ENCODE measurements at places on chromosomes 13 and 19. TPM values are rescaled to one million over a fixed set of nuclear protein-coding genes. Genes with fewer than 3 reads are reported as not detected.

- no peak for DNase-seq
Measured at GRCh38 chr13:91644806-91645205, 246.4 kb downstream of the GPC5 start.

Gene CAPN12
- polyA plus RNA-seq = 9.1 TPM

DNA sequence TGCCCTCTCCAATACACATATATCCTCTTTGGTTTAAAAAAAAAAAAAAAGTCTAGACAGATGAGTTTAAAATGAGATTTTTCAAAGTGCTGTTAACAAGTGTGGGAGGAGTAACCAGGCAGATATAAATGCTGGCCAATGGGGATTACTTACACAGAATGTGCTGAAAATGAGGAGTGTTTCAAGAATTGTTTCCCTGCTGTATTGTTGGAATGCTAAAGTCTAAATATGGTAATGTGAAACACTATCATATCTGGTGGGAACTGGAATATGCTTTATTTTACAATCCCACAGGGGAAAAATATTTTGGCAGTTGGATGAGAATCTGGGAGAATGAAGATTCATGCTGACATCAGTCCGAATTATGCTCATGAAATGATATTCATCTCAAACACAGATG is 250.7 kb downstream of the DCT start:
- no peak for DNase-seq

DNA sequence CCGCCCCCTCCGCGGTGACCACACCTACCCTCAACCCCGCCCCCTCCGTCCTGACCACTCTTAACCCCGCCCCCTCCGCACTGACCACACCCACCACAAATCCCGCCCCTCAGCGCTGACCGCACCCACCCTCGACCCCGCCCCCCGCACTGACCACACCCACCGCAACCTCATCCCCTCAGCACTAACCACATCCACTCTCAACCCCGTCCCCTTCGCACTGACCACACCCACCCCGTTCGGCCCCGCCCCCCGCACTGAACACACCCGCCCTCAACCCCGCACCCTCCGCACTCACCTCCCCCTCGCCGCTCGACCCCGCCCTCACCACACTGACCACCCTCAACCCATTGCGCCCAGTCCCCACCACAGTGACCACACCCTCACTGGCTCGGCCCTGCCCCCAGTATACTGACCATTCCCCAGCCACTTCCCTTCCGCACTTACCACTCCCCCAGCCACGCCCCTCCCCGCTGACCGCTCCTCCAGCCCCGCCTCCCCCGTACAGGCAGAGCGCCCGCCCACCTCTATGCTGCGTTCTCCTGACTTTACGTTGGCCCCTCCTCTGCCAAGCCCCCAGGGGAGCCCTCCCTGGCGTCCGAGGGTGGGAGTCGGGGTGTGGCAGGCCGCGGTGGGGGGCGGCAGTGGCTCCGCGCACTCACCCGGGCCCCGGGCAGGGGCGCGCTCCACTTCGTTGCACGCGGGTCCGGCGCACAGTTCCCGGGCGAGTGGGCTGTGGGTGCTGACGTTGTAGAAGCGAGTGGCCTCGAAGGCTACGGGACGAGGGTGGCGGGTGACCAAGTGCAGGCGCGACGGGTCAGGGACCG is 8.4 kb downstream of the F2RL3 start:
- peak; percentile 92 for DNase-seq

- DNase-seq = no peak
Measured at GRCh38 chr19:56217039-56217949, 15.2 kb downstream of the ZSCAN5C start.

Gene C1QTNF9B
- polyA plus RNA-seq = 0.50 TPM

DNA sequence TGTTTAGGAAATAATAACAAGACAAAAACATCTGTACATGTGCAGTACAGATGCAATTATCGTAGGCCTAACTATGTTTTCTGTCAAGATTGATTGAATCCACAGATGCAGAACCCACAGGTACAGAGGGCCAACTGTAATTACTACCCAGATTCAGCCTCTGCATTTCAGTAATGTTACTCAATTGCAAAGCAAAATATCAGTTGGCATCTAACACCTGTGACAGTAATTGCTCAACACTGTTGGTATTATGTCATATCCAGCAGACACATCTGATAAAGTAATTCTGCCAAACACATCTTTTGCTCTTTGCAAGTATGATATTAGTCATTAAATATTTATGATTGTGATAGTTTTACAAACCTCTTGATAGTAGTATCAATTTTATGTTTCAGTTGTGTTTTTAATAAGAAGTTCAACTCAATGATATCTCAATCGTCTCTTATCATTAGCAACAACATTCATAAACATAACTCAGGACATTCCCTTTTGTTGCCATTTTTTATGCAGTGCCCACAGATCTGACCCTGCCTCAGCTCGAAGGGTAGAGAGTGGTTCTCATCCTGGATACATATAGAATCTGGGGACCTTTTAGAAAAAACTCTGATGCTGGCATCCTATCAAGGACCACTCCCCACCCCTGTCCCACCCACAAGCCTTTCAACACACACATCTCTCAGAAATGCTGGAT is 104.7 kb downstream of the MYCBP2 start:
- no peak for DNase-seq

DNA sequence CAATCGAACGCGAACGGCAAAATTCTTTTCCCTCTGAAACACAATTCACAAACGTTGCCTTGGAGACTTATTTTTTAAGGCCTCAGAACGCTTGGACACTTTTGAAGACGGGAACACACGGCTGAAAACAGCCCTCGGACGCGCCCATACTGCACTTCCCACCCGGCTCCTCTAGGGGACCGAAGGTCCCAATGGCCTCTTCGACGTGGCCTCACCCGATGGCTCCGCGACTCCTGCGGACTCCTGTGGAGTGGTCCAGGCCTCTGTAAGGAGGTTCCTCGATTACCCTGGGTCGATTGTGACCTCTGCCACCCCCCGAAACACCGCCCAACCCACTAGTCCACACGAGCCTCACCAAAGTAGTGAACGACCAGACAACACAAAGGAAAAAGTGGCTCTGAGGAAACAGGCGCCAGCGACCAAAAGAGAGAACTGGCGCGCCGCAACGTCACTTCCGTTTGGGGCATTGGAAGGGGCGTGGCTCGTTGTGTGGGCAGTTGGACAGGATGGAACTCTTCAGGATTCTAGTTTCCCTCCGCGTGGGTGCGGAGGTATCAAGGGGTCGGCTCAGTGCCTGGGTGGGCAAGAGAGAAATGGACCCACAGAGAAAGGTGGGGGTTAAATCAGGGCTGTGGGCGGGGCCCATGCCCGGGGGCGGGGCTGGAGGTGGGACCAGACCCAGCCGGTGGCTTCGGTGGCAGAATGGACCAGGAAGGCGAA is at the start of gene ZNF560:
Gene ZNF560, minus strand, starts transcription at position 434 of the 720 bp plus-strand sequence. CDS start 23,303 bp downstream, outside the sequence.
- no peak for DNase-seq

DNA sequence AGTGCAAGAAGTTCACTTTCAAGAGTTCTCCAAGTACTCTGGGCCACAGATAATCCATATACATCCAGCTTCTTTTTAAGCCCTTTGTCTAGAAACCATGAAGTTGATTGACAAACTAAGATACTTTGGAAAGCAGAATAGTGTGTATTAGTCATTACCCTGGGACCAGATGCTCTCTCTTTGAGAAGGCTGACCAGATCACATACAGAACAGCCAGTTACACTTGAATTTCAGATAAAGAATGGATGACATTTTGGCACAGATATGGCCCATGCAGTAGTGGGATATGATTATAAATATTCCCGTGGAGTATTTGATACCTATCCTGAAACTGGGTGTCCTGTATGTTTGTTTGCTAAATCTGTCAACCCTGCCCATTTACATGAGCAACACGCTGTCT is 414.2 kb downstream of the KLF5 start:
- DNase-seq = no peak

Gene TGFB1
- polyA plus RNA-seq = 29.3 TPM

DNA sequence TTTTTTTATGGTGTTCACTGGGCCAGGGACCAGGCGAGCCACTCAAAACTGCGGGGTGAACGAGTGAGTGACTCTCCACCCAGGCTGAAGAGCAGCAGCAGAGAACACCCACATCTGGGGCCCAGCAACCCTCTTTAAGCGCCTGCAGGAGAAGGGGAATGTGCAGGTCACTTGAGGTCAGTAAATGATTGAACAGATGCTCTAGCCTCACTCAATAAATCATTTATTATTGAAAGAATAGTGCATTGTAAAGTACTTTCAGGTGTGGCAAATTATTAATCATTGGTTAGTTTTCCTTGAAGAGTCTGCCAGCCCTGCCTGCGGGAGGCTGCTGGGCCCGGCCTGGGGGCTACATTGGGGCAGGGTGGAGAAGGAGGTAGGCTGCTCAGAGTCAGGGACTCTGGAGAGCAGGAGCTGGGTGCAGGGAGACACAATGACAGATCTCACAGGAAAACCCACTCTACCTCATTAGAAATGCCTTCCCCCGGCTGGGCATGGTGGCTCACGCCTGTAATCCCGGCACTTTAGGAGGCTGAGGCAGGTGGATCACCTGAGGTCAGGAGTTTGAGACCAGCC is 42.5 kb downstream of the ABCC4 start:
- no peak for DNase-seq

DNA sequence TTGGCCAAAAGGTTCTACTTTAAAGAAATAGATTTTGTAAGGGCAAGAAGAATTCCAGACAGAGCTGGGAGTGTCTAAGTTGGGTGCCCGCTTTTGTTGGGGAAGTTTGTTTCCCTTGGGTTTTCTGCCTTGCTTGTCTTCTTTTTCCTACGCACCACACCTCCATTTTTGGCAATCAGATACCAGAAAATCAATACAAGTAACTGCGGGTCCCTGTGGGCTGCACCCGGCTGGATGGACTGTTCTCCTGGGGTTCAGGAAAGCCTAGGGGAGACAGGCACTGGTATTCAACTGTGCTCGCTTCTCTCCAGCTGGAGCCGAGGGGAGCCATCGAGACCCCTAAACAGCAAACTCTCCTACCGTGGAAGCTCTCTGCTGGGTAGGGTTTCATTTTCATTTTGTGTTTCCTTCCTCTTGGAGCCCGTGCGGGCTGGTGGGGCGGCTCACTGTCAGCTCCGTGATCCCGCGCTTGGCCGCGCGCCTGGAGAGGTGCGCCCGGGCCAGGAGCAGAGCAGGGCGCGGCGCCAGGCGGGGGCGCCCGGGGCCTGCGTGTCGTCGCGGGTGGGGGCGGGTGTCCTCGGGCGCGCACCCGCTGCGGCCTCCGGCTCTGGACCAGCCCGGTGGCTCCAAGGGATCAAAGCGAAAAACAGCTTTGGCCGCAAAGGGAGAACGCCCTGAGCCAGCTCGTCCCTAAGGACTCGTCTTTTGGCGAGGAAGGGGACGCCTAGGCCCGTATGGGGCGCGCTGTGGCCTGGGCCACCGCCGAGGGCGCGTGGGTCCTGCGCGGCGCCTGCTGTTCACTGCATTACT is 347.2 kb downstream of the ZNF536 start:
- DNase-seq = peak; percentile 52

Gene CABP5
- not detected for polyA plus RNA-seq

DNA sequence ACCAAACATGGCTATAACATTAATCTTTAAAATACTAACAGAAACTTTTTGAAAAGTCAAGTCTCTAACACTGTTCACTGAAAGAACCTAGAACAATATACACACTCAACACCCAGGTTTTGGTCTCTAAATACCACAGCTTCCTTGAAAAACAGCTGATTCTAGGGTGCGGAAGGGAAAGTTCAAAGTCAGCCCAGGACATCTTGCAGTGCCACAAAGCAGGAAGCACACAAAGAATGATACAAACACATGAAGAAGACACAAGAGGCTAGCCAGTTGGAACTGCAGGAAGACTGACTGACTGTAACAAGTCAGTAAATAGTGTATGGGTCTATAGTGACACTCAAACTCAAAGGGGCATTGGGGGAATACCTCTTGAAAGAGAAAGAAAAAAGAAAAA is 4.6 kb downstream of the DEDD2 start:
- no peak for DNase-seq

Gene DNAAF3
- polyA plus RNA-seq = 11.7 TPM

GRCh38 chr19:7685546-7686445 is 5.2 kb downstream of the TRAPPC5 start:
- DNase-seq = no peak

Gene KCNN1
- polyA plus RNA-seq = 8.6 TPM

Gene NLRP5
- not detected for polyA plus RNA-seq

DNA sequence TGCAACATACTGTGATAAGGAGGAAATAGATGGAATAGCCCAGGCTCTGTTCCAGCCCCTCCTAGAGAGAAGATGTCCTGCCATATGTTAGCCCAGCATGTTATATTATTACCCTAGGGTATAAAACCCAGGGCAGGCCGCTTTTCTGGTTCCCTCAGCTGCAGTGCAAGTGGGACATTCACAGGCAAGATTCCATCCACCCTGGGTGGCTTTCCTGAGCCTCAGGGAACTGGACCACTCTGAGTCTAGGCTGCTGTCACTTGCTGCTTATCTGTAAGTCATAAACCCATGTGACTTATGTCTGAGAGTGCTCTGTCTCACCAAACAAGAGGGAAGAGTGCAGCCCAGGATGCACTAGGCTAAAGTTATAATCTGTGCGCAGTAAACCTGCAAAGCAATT is 413.2 kb downstream of the MZT1 start:
- DNase-seq = no peak

Gene PSG2
- not detected for polyA plus RNA-seq

Gene KCNJ14
- 1.0 TPM for polyA plus RNA-seq

GRCh38 chr13:114046431-114046975 is 72.6 kb upstream of the C13orf46 start:
- no peak for DNase-seq

GRCh38 chr13:110706570-110707372 is 855 bp upstream of the CARS2 start:
- no peak for DNase-seq

DNA sequence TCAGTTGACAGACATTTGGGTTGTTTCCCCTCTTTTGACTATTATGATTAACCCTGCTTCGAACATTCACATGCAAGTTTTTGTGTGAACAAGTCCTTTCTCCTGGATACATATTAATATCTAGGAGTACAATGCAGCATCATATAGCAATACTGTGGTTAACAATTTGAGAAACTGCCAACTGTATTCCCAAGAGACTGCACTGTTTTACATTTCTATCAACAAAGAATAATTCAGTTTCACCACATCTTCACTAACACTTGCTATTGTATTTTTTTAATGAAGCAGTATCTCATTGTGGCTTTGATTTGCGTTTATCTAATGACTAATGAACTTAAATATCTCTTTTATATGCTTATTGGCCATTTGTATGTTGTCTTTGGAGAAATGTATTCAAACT is 184.6 kb upstream of the NBEA start:
- no peak for DNase-seq

GRCh38 chr19:10815007-10815536 is 20.9 kb downstream of the TMED1 start:
- DNase-seq = no peak

- no peak for DNase-seq
Measured at GRCh38 chr19:52742516-52742915, 7.7 kb upstream of the ZNF611 start.

Gene LGALS4
- 1.3 TPM for polyA plus RNA-seq

GRCh38 chr13:108283110-108283509 is 13.6 kb downstream of the TNFSF13B start:
- DNase-seq = no peak

DNA sequence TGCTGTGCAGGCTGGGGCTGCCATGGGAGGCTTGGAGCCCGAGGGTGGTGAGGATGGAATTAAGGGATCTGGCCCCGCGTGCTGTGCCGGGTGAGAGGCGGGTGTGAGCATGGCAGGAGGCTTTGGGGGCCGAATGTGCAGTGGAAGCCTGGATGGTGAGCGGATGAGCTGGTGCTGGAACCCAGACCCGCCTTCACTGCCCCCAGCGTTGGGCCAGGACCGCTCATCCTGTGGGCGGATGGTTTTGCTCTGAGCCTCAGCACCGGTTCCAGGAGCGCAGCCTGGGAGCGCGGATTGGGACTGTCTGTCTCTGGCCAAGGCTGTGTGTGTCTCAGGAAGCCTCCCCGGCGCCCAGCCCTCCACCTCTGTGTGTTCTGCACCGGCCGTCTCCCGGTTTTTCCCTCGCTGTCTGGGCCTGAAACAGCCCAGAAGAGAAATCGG is 16.7 kb downstream of the KDM4B start:
- DNase-seq = no peak
